ENCODE measurements at places on chromosomes 5 and 9.

- peak; percentile 41 for DNase-seq
These were observed 12.8 kb downstream of the OR1J1 start for GRCh38 chr9:122464633-122465567.

GRCh38 chr5:78648359-78649210 lies at the start of gene LHFPL2:
Gene LHFPL2, minus strand, starts transcription at chr5:78648772. Its CDS starts 138,559 bp downstream, at chr5:78510213.
- DNase-seq = no peak

DNA sequence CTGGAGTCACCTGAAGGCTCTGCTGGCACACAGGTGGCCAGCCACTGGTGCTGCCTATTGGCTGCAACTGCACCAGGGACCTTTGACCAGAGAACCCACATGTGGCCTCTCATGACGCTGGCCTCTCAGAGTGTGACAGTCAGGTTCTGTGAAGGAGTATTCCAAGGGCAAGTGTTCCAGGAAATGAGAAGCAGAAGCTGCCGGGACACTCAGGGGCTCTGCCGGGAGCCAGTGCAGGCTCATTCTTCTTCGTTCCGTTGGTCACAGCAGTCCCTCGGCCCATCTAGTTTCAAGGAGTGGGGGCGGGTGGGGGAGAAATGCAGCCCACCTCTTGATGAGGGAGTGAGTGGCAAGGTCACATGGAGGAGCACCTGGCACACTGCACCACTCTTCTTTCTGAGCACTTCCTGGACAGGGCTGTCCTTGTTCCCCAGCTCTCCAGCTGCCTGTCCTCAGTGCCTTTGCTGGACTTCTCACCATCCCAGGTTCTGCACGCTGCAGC lies 237.5 kb downstream of the GADD45G start:
- DNase-seq = no peak

GRCh38 chr9:100674419-100675122 lies 96.7 kb downstream of the CAVIN4 start:
- no peak for DNase-seq

- no peak for DNase-seq
These were observed 55.8 kb upstream of the PTCH1 start for GRCh38 chr9:95572381-95573151.

GRCh38 chr5:173916233-173916632 lies 28.1 kb downstream of the CPEB4 start:
- DNase-seq = no peak

DNA sequence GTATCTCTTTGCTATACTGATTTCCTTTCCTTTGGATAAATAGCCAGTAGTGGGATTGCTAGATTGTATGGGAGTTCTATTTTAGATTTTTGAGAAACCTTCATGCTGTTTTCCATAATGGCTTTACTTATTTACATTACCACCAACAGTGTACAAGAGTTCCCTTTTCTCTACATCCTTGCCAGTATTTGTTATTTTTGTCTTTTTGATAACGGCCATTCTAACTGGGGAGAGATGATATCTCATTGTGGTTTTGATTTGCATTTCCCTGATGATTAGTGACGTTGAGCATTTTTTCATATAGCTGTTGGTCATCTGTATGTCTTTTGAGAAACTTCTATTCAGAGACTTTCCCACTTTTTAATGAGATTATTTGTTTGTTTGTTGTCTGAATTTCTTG lies 25.8 kb downstream of the NADK2 start:
- no peak for DNase-seq

- DNase-seq = peak; percentile 33
These were observed 130.9 kb downstream of the C9orf50 start for GRCh38 chr9:129489838-129490582.

GRCh38 chr9:106890608-106891007 lies 27.6 kb downstream of the ZNF462 start:
- no peak for DNase-seq

GRCh38 chr5:172636279-172637050 lies 4.6 kb upstream of the NEURL1B start:
- no peak for DNase-seq

DNA sequence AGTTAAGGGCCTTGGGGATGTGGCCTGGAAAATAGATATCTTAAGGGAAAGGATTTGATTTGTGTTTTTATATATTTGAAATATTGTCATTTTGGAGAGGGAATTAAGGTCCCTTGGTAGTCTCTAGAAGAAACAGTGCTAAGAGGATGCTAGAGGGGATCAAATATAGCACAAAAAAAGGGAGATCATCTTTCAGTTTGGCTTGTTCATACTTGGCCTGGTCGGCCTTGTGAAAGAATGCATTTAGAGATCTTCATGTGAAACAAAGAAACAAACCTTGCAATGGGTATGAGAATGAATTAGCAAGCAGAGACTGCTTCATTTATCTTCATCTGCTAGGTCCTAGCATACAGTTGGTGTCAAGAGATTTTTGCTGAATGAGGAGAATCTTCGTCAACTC lies 15.0 kb downstream of the DMRT2 start:
- DNase-seq = no peak

GRCh38 chr9:133737071-133737773 lies 930 bp downstream of the SARDH start:
- DNase-seq = no peak

DNA sequence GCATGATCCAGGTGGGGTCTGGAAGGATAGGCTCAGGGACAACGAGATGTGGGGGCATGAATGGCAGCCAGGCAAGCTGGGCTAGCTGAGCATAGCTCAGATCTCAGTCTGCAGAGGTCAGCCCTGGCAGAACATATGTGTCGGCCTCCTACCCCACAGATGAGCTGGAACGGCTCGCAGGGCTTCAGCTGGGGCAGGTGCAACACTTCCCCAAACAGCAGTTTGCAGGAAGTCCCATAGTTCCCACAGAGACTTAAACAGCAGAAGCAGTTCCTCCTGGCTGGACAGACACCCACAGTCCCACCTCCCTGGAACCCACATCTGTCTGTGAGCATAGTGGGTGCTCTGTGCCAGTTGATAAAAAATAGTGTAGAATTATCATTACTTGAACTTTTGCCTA lies 404.6 kb downstream of the GADD45G start:
- no peak for DNase-seq

DNA sequence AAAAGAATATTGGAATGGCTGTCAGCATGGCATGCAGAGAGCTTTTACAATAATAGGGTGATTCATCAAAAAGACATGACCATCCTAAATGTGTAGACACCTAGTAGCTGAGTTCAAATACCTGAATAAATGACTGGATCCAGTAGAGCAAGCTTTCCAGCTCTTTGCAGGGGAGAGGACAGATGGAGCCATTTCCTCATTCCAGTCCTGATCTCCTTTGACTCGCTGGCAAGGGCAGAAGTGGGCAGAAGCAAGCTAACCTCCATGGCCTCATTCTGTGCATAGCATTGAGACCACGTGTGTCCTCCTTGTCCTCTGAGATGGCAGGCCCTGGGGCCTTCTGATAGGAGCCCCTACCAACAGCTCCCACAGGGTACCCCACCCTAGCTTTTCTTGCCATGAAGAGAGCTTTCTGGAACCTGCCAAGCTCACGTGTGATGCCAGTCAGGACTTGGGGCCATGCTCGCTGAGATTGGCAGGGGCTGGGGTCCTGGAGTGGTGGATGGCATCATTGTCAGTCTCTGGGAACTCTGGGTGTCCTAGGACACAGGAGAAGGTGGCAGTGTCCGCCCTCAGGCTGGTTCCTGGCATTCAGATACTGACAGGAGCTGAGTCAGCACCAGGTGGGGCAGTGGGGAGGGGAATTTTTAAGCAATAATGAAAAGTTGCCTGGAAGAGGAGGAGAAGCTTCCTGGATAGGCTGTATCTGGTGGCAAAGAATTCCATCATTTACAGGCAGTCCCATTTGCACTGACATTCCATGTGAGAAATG lies 33.6 kb downstream of the WWC1 start:
- DNase-seq = no peak

DNA sequence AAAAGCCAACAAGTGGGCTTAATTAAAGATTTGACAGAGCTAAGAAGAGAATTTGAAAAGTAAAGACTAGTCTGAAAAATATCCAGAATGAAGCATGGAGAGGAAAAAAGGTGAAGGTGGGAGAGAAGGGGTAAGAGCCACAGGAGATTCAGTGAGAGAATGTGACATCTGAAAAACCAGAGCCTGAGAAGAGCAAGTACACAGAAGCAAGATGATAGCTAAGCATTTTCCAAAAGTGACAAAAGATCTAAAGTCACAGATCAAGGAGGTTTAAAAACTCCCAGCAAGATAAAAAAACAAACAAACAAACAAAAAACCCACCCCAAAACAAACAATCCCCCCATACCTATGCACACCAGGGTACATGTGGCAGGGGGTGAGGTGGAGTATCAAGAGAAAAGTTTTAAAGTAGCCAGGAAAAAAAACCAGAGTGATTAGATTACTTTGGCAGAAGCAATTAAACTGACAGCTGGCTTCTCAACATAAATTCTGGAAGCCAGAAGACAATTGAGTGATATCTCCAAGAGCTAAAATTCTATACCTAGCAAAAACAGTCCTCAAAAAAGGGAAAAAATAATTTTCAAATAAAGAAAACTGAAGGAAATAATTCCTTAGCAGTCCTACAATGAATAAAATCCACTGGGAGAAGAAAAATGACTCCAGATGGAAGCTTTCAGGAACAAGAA lies 111.4 kb downstream of the RAPGEF6 start:
- DNase-seq = no peak

DNA sequence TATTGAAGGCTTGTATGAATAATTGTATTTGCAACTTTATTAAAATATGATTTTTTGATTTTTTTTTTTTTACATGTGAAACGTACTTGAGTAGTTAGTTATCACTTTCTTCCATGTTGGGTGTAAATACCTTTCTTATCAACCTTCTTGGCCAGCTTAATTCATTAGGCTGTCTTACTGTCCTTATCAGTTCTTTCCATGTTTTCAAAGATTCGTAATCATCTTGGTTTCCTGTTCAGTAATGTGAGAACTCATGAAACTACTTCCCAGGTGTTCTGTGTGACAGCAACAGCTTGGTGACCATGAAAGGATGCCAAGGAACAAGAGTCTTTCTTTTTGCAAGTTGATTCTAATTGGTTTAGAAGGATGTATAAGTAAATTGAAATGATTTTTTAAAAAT lies 100.0 kb downstream of the ADGRV1 start:
- DNase-seq = no peak

GRCh38 chr9:109478051-109478563 lies 20.0 kb downstream of the PTPN3 start:
- DNase-seq = no peak

- no peak for DNase-seq
These were observed 109.5 kb upstream of the ANKRD55 start for GRCh38 chr5:56342616-56343015.
